Brain pericyte (primary cell): ENCODE measurements at places on chromosomes 7 and 10.

DNA sequence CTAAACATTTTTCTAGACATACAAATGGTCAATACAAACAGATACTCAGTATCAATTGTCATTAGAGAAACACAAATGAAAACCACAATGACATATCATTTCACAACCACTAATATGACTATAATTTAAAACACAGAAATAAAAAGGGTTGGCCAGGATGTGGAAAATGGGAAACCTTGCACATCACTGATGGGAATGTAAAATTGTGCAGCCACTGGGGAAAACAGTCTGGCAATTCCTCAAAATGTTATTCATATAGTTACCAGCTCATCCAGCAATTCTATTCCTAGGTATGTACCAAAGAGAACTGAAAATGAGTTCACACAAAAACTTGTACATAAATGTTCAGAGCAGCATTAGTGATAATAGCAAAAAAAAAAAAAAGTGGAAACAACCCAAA lies 106.1 kb upstream of the LRRTM3 start:
- DNase-seq: no peak

- no peak for DNase-seq
Observed at GRCh38 chr10:14594878-14595525, 179.7 kb downstream of the FAM107B start.

GRCh38 chr10:12235116-12235694 lies 39.2 kb downstream of the CDC123 start:
- DNase-seq: no peak

DNA sequence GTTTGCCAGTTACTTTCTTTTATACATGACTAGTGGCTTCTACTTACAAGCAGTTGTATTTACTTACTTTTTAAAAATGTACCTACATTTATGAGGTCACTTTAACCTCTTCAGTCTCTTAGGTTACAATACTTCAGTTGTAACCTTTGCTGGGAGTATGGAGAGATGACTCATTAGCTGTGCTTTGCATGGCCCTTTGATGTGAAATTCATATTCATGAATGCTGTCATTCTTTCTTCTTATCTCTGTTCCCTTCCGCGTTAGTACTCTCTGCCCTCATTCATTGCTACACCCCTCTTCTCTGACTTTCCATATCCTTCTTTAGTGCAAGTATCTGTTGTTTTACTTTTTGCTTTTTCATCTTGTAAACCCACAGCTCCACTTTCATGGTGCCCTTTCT lies 164.3 kb downstream of the BMPER start:
- DNase-seq: no peak

DNA sequence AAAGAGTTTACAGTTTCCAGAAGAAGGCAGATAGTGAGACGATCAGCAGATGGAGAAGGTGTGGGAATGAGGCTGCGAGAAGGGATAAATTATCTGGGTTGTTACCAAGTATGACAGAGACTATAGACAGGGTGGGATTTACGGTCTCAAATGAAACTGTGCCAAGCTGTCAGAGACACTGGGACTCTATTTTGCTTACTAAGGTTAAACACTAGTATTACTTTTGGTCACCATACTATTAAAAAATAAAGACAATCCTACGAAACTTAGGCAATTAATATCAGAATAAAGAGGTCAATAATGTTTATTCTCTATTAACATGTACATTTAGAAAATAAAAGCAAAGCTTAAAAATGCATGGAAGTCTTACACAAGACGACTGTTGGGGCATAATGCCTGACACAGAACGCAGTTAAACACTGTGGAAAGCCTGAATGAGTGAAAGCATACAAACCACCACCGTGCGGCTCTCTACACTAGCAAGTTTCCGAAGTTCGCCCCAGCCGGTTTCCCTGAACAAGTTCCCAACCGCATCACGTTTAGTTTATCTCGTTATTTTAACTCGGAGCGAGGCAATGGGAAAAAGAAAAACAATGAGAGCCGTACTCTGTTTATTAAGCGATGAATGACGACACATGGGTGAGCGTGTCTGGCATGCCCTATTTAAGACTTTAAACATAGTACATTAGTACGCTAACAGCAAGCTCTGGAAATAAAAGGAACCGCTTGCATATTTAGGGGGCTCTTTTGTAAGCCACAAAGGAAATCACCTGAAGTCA lies 909 bp upstream of the CC2D2B start:
- DNase-seq: no peak

- DNase-seq: no peak
Observed at GRCh38 chr10:59302381-59302780, 60.0 kb downstream of the FAM13C start.

DNA sequence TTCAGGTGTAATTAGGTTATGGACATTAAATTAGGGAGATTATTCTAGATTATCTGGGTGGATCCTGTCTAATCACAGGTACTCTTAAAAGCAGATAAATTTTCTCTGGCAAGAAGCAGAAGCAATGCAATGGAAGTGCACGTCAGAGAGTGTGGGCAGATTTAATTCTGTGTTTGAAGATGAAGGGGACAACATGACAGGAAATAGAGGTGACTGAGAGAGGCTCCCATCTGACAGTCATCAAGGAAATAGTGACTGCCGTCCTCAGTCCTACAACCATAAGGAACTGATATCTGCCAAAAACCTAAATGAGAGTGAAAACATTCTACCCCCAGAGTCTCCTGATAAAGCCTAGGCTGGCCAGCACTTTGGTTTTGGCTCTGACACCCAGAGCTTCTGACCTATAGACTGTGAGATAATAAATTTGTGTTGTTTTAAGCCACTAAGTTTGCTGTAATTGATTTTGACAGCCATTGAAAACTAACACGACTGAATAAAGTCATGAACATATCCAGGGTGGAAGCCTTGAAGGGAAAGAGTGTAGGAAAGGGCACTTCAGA lies 30.5 kb upstream of the DDX50 start:
- no peak for DNase-seq

GRCh38 chr10:84540022-84540616 lies 211.7 kb downstream of the CCSER2 start:
- no peak for DNase-seq

DNA sequence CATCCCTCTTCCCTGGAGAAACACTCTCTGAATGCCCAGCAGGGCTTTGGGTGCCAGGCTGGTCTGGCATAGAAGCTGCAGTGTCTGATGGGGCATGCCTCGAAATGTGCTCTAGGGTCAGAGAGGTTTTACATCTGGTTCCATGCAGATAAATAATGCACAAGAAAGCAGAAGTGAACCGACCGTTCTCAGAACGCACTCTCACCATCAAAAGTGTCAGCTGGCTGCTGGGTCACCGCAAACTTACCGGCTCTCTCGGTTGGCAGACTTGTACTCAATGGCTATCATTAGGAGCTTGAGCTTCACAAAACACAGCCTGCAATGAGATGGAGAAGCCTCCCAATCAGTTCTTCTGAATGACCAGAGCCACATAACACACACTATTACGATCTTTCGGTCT lies 610.0 kb downstream of the KCNMA1 start:
- DNase-seq: no peak

DNA sequence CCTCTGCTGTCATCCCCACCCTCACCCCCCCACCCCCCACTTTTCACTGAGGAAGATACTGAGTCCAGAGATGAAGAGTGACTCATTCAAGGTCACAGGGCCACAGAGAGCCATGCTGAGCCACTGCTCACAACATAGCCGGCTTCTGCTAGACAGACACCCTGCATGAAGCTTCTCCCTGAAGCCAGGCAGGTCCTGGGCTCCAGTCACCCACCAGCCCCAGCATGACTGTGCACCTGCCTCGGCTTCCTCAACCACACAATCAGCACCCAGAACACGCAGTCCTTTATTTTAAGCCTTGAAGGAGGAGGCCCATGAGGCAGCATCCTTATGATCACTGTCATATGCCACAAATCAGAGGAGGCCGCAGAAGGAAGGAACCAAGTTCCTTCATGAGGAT lies 19.2 kb upstream of the PRKAG2 start:
- no peak for DNase-seq

- DNase-seq: no peak
Observed at GRCh38 chr7:45919231-45919784, 1.8 kb downstream of the IGFBP3 start.

- DNase-seq: no peak
Observed at GRCh38 chr10:31070025-31070424, 38.4 kb upstream of the ZNF438 start.

- no peak for DNase-seq
Observed at GRCh38 chr7:127702052-127702652, 50.2 kb downstream of the SND1 start.

- no peak for DNase-seq
Observed at GRCh38 chr7:91286432-91286831, 22.2 kb downstream of the FZD1 start.

GRCh38 chr10:116073510-116073909 lies 199.5 kb downstream of the GFRA1 start:
- no peak for DNase-seq

GRCh38 chr10:129662426-129662825 lies 195.4 kb downstream of the MGMT start:
- DNase-seq: no peak

GRCh38 chr7:6359734-6360133 lies 87.3 kb upstream of the CYTH3 start:
- no peak for DNase-seq

GRCh38 chr7:29248713-29249382 lies 54.3 kb downstream of the CHN2 start:
- DNase-seq: no peak

- no peak for DNase-seq
Observed at GRCh38 chr10:66941491-66941890, 15.7 kb downstream of the LRRTM3 start.

GRCh38 chr7:5687936-5688630 lies 93.4 kb downstream of the RNF216 start:
- DNase-seq: no peak

DNA sequence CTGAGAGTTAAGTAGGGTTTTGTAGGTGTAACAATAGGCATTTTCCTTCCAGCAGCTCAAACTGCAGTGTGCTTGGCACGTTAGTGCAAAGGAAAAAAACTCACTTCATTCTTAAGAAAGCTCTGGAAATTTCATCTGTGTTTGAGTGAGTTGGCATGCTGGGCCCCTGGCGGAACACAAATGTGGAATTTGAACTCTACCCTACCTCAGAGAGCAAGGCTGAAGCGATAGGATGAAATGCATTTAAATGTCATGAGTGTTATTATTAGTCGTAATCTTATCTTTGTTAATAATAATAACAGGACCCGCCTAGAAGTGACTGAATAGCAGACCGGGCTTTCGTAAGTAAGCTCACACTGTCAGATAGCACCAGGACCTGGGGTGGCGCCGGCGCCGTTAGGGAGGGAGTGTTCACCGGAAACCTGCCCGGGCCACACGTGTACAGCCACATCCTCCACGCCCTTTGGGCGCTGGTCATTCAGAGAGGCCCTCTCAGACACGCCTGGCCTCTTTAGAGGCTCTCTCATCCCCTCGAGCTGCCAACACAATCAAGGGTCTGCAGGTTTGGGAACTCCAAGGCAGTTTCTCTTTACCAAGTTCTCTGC lies 63.5 kb downstream of the GRK5 start:
- DNase-seq: no peak

DNA sequence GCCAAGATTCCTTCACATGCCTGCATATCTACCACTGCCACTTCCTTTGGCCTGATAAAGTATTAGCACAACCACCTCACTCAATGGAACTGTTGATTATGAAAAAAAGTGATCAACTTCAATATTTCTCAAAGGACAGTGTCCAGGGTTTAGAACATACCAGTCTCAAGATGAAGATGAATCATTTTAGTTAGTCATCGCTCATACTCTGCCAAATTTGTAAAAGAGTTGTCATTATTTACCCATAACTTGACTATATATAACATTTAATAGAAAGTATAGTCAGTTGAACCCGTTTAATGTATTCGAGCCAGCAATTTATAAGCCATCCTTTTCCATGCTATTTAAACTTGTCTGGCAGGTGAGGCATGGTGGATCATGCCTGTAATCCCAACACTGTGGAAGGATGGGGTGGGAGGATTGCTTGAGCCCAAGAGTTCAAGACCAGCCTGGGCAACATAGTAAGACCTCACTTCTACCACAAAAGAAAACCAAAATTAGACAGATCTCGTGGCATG lies 33.2 kb downstream of the SPAM1 start:
- DNase-seq: no peak

DNA sequence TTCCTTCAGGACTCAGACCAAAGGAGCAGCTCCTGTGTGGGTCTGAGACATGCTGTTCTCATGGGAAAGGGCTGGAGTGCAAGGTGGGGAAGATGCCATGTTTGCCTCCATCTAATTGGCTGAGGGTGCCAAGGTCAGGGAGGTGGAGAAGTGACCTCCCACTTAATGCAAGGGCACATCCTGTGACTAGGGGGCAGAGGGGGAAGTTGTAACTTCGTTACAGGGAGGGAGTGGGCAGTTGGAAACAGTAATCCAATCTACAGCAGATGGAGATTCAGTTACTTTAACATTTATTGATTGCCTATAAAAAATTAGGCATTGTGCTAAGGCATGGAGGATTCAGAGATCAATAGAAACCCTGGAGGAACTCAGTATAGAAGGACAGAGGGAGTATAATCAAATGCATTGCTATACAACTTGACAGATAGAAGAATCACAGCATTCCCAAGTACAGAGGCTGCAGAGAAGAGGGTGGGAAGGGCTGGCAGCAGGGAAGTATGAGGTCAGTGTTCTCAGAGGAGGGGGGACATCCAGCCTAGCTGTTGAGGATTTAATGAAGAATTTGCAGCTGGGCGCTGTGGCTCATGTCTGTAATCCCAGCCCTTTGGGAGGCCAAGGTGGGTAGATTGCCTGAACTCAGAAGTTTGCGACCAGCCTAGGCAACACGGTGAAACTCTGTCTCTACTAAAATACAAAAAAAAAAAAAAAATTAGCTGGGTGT lies 75.9 kb downstream of the CCNY start:
- no peak for DNase-seq

DNA sequence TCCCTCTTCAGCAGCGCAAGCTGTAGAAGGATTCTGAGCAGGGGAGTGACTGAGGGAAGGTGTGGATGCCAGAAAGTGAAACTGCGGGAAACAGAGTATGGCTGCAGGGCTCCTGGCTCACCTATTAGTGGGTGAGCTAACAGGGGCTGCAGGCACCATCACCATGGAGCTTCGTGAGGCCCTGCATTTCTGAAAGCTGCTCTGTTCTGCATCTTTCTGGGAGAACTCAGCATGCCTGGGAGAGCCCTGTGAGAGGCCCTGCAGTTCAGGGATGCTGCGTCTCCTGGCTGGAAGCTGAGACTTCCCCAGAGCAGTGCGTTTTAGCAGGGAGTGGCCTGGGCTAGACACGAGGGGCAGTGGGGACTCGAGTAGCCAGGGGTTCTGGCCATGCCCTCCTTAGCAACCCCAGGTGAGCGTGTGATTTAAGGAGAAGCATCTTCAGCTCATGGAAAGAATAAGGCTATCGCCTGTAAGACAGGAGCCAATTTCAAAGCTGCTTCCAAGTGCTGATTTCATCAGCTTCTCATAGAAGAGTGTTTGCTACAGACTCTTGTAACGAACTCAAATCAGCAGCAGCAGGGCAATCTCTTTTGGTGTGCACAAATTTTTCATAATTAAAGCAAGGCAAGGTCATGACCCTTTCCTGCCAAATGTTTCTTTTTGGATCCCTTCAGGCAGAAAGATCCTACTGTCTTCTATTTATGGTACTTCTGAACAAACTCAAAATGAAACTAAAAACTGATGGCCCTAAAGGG lies 293.6 kb upstream of the ZNF32 start:
- DNase-seq: no peak

- no peak for DNase-seq
Observed at GRCh38 chr7:84281518-84281917, 86.9 kb upstream of the SEMA3A start.

GRCh38 chr7:155917836-155918430 lies 105.7 kb upstream of the SHH start:
- DNase-seq: no peak

- DNase-seq: no peak
Observed at GRCh38 chr7:87570178-87570577, 30.5 kb downstream of the ABCB1 start.
